ENCODE measurements at places on chromosomes 2 and 18. TPM values are rescaled to one million over a fixed set of nuclear protein-coding genes. Genes with fewer than 3 reads are reported as not detected.

SCYGR3 gene
- not detected for total RNA-seq

TANC1 gene
- total RNA-seq, result 53.5 TPM

CAPN10 gene
- total RNA-seq, result 31.2 TPM

SPATA3 gene
- not detected for total RNA-seq

FNDC4 gene
- 4.4 TPM for total RNA-seq

MROH2A gene
- 0.32 TPM for total RNA-seq

IRS1 gene
- total RNA-seq, result 13.3 TPM

ERCC3 gene
- total RNA-seq, result 31.0 TPM

SELENOI gene
- 18.4 TPM for total RNA-seq

FBXO41 gene
- total RNA-seq, result 3.5 TPM

LYPD6 gene
- total RNA-seq, result 0.64 TPM

Measured in left lung (tissue), 14 donors.